GM18507 (cell line): ENCODE measurements at places on chromosomes 12 and 14.

- DNase-seq = no peak
Observed at GRCh38 chr14:87156878-87157277, 836.1 kb downstream of the GALC start.

DNA sequence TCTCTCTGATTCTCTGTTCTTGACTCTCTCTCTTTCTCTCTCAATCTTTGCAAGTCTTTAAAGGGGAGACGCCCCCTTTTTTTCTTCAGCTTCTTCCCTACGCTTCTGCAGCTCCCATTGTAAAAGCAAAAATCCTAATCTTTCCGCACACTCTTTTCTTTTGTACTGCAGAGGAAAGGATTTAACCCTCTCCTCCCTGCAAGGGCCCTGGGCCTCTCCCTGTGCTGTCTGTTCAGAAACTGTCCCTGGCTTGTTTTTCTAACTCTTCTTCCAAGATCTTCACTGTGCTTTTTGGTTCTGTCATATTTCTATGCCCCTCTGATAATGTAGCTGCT is 10.9 kb upstream of the SALL2 start:
- DNase-seq = no peak

DNA sequence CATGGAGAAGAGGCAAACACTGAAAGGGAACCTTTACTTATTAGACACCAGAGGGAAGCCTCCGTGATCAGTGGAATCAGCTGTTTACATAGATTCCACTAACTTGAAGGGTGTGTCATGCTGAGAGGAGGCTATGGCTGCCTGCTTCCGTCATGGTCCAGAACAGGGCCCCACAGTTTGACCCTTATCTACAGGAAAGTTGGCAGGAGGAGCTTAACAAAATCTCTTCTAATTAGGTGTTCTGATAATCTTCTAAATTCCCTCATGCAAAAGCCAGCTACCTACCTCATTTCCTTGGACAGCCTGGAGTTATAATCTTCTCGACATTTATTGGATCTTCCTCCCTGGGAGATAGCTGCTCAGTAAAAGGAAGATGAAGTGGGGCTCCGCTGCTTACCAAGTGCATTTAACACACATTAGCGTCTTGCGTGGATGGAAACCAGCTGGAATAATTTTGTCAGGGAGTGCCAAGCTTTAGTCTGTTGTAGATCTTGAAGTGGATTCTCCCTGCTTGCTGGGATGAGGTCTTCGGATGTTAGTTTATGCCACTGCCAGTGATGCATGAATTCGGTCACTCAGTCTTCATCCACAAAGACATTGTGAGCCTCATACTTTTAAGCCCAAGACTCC is 171.0 kb downstream of the PAH start:
- no peak for DNase-seq

GRCh38 chr14:89085737-89086382 is 261.4 kb downstream of the TTC8 start:
- no peak for DNase-seq

GRCh38 chr12:27592548-27592947 is 68.5 kb downstream of the PPFIBP1 start:
- DNase-seq = no peak
